ENCODE measurements at places on chromosomes 7 and 10.
A peak's percentile ranks its signal among the peaks of the same experiment; 100 is the strongest.

GRCh38 chr7:91416155-91416865 lies 152.1 kb downstream of the FZD1 start:
- H3K27me3 ChIP-seq = no peaks in the 10 kb centered on the region
- no peak overlapping the region for H3K4me3 ChIP-seq
- DNase-seq = no peak
- no peaks in the 10 kb centered on the region for H3K36me3 ChIP-seq

DNA sequence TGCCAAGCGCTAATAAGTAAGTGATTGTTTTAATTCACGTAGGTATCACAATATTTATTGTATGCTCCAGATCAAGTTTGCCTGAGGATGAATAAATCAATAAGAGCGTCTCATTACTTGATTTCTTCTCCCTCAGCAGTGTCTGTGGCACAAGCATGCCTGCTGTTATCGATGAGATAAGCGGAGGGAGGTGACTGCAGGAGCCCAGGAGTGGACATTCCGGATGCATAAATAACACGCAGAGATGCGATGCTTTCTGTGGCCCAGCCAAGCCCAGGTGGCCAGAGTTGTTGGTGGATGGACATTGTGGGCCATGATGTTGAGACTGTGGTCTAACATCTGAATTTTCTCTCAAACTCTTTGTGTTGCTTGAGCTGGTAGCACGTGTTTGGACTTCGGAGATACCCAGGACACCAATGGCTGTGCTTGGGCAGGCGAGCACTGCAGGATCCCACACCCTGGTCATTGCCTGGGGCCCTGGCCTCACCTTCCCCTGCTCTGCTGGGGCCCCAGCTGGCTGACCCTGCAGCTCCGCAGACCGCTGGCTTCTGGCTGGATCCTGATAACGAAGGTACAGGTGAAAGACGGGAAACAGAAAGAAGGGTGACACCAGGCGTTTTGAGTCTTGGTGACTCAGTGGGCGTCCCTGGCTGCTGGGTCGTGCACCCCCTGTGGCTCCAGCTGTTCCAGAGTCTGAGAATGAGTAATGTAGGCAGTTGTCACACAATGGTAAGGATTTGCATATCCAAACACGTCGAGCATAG lies 31.2 kb upstream of the MNX1 start:
- DNase-seq = no peak
- no peaks in the 10 kb centered on the region for H3K27me3 ChIP-seq
- H3K36me3 ChIP-seq = no peaks in the 10 kb centered on the region

- H3K4me3 ChIP-seq = no peak overlapping the region
- H3K27ac ChIP-seq = no peak overlapping the region
- no peak for DNase-seq
- H3K27me3 ChIP-seq = peaks cover 26% of the 10 kb centered on the region
- H3K4me1 ChIP-seq = no peaks in the 10 kb centered on the region
- H3K36me3 ChIP-seq = no peaks in the 10 kb centered on the region
Measured at GRCh38 chr7:4845740-4846142, 16.1 kb downstream of the PAPOLB start.

- H3K4me3 ChIP-seq = no peak overlapping the region
- peaks cover 49% of the 10 kb centered on the region for H3K27me3 ChIP-seq
- H3K27ac ChIP-seq = no peak overlapping the region
- H3K4me1 ChIP-seq = no peaks in the 10 kb centered on the region
Measured at GRCh38 chr7:1322240-1323110, 89.8 kb downstream of the UNCX start.

DNA sequence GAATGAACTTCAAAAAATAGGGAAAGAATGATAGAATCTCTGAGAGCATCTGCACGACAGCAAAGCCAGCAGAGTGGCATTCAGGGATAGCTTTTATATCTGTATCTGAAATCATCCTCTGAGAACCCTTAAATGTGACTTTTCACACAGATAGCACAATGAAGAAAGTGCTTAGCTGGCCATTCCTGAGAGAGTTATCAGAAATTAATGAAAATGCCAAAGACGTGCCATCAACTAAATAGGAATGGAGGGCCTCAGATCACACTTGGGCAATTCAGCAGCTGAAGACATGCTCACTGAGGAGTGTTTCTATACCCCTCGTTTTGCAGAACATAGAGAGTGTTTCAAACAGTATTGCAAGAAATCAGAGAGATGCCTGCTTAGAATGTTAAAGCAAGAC lies 51.6 kb downstream of the AKR1B1 start:
- no peak for DNase-seq
- H3K27me3 ChIP-seq = peaks cover 12% of the 10 kb centered on the region
- no peaks in the 10 kb centered on the region for H3K36me3 ChIP-seq

GRCh38 chr10:17209881-17210280 lies 8.4 kb upstream of the TRDMT1 start:
- DNase-seq = no peak
- H3K4me3 ChIP-seq = no peak overlapping the region
- peaks cover 6% of the 10 kb centered on the region for H3K36me3 ChIP-seq
- no peak overlapping the region for H3K27ac ChIP-seq
- H3K27me3 ChIP-seq = no peaks in the 10 kb centered on the region

DNA sequence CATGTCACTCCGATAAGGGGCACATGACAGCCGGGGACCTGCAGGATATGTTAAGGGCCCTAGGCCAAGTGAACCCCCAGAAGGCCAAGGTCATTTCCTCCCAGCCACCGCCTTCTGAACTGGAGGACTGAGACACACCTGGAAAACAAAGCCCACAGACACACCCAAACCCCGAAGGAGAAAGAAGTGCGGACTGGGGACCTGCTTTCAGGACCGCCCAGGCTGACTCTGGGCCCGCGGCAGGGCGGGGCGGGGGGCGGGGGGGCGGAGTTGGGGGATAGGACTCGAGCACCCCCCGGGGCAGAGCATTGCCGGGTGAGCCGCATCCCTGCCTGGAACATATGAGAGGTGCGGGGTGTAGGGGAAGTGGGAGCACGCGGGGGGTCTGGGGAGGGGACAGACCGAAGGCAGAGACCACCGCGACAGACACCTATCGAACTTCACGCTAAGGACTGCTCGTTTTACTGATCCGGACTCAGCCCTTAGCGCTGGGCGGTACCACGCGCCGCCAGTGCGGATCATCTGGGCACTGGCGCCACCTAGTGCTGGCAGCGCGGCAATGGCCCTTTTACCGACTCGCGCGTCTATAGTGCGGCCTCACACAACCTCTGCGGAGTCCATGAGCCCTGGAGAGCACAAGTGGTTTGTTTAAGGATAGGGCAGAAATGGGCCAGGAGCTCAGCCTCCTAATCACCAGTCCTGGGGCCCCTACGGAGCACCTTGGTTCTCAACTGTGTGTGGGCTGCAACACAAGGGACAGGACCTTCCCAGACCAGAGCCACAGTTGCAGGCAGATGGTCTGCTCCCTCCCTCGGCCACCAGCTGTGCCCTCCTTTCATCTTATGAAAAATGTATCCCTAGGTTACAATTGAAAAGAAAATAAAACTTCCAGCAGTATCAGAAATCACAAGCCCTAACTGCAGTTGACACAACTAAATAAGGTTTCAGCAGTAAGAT lies 157.6 kb downstream of the HERPUD2 start:
- H3K36me3 ChIP-seq = no peaks in the 10 kb centered on the region
- DNase-seq = peak; percentile 82
- peaks cover 14% of the 10 kb centered on the region for H3K27me3 ChIP-seq
- no peak overlapping the region for H3K27ac ChIP-seq
- no peaks in the 10 kb centered on the region for H3K4me1 ChIP-seq

GRCh38 chr10:113970641-113971040 lies 73.0 kb upstream of the ADRB1 start:
- no peaks in the 10 kb centered on the region for H3K36me3 ChIP-seq
- no peaks in the 10 kb centered on the region for H3K4me1 ChIP-seq
- peaks cover 5% of the 10 kb centered on the region for H3K27me3 ChIP-seq
- H3K4me3 ChIP-seq = no peak overlapping the region
- no peak for DNase-seq
- no peak overlapping the region for H3K27ac ChIP-seq

DNA sequence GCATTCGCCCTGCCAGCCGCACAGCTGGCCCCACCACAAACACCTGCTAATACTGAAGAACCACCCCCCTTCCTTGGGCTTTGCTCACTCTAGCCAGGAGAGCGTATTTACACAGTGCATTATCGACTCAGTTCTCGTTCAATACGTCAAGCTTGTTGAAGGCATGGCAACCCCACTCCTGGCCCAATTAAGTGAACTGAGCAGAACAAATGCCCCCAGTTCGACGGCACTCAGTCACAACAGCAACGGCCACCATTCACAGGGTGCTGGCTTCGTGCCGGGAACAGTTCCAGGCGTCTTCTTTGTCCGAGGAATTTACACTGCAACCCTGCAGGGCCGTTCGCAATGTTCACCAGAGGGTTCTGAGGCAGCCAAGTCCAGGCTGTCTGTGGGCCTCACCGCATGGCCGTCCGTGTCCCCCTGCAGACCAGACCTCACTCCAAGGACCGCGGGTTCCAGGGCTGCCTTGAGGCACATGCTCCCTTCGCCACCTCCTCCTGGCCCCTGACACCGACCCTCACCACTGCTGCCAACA lies 175.3 kb downstream of the DIP2C start:
- H3K36me3 ChIP-seq = no peaks in the 10 kb centered on the region
- H3K27ac ChIP-seq = no peak overlapping the region
- H3K27me3 ChIP-seq = peaks cover 21% of the 10 kb centered on the region
- DNase-seq = no peak

GRCh38 chr10:34702982-34703381 lies 112.1 kb downstream of the PARD3 start:
- H3K27ac ChIP-seq = no peak overlapping the region
- no peaks in the 10 kb centered on the region for H3K36me3 ChIP-seq
- no peak for DNase-seq

DNA sequence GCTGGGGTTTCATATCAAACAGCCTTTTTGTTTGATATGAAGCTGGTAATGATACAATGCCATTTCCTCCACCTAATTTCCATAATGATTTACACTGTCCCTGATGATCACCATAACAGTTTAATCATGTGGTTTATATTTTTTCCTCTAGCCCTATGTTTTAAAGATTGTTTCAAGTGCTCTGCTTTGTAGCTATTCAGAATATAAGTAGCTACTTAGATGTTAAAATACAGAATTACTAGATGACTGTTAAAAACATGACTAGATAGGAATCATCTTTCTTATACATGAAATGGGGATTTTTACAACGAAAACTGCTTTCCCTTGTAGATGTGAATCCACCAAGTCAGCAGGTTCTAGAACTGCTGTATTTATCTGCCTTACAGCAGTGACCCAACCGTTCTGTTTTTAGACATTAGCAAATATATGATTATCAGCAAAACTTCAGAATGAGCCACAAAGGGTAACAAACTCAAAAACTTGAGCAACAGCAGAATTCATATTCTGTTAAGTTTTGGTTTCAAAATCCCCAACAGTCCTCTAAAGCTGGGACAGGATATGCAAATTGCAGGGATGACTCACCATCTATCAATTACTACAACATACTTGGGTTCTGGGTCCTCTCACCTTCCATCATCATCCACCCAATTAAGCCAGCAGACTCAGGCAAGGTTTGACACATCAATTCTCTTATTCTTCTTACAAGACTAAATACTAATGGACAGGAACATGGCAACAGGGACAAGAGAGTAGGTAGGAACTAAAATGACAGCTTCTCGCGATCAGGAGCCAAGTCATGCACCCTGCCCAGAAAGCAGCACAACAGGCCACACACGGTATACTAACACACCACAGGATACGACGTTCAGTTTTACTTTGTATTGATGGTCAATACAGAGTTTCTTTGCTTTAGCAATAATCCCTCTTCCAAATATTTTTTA lies 83.9 kb downstream of the PIP4K2A start:
- H3K4me3 ChIP-seq = peak overlapping the region; percentile 37
- H3K27me3 ChIP-seq = no peaks in the 10 kb centered on the region
- H3K36me3 ChIP-seq = no peaks in the 10 kb centered on the region
- DNase-seq = no peak

DNA sequence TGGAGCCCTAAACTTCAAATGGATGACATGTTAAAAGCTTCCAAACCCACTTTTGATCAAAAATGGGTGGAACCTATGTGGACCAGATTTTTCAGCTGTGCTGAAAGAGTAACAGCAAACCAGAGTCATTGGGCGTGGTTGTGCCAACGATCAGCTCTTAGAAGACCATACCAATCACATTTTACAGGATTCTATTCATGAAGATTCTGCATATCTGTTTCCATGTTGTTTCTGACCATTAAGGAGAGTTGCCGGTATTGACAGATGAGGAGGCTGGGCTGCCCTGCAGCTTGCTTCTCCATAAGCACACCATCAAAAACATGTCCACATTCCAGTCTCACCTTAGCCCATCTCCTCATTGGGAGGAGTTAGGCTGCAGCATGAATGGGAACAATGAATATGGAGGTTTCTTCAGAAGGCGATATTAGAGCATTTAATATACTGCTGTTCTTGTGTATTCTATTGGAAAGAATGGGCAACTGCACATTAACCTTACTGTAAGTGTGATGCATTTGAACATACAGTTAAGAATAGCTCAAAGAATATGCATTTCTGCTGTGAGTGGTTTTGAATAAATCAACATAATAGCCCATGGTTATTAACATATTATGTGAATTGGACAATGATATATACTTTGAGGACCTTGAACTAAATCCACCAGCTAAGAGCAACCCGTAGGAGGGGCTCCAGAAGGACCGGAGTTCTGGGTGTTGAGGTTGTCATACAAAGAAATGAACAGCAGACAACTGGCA lies 116.7 kb downstream of the TCF7L2 start:
- H3K27ac ChIP-seq = no peak overlapping the region
- no peak overlapping the region for H3K4me3 ChIP-seq
- DNase-seq = no peak
- no peaks in the 10 kb centered on the region for H3K27me3 ChIP-seq
- no peaks in the 10 kb centered on the region for H3K36me3 ChIP-seq
- H3K4me1 ChIP-seq = no peaks in the 10 kb centered on the region

DNA sequence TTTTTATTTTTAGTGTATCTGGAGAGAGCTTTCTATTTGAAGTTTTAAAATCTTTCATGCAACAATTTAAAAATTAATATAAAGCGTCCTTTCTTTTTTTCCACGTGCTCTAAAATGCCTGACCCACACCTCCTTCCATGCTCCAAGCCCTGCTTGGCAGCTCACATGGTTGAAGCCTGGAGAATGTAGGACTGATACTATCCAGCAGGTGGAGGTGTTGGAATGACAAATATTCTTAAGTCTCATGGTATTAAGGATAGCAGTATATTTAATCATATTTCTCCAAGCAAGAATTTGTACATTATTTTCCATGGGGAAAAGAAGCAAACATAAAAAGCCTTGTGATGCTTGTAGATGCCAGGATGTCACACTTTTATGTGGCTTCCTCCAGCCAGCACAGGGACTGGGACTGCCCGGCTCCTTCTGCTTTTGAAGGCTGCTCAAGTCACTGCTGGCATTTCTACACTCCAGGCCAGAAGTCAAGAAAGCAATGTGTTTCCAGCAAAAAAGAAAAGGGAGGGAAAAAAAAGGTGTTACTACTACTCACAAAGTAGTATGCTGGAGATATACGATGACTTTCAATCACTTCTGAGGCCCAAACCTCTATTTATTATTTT lies 49.7 kb downstream of the BZW2 start:
- no peak overlapping the region for H3K27ac ChIP-seq
- DNase-seq = no peak
- no peaks in the 10 kb centered on the region for H3K4me1 ChIP-seq
- H3K36me3 ChIP-seq = no peaks in the 10 kb centered on the region
- no peak overlapping the region for H3K4me3 ChIP-seq

All from T-cell (primary cell).